Activated naive CD4-positive, alpha-beta T cell (primary cell): ENCODE measurements at places on chromosomes 1 and 21.

GRCh38 chr1:1033009-1033587 is 13.2 kb downstream of the AGRN start:
- DNase-seq = peak; percentile 65

- no peak for DNase-seq
Measured at GRCh38 chr1:32336591-32336932, 529 bp upstream of the MARCKSL1 start.

DNA sequence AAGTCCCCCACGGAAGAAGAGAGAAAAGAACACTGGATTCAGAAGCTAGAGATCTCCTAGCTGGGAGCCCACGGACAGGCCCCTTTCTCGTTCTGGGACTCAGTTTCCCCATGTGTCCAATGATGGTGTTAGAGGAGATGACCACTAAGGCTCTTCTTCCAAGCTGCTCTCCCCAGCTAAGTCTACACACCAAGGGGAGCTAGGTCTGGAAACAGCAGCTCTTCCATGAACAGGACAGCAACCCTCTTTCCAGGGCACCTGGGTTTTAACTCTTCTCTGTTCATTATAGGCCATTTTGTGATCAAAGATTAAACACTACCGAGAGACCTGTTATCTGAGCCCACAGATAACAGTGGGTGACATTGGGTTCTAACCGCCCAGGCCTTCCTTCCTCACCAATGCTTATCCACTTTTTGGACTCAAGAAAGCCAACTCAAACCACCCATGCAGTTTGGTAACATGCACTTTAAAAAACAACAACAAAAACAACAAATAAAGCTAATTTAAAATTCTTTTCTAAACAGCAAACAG is 85.9 kb downstream of the MRPL37 start:
- DNase-seq = no peak

DNA sequence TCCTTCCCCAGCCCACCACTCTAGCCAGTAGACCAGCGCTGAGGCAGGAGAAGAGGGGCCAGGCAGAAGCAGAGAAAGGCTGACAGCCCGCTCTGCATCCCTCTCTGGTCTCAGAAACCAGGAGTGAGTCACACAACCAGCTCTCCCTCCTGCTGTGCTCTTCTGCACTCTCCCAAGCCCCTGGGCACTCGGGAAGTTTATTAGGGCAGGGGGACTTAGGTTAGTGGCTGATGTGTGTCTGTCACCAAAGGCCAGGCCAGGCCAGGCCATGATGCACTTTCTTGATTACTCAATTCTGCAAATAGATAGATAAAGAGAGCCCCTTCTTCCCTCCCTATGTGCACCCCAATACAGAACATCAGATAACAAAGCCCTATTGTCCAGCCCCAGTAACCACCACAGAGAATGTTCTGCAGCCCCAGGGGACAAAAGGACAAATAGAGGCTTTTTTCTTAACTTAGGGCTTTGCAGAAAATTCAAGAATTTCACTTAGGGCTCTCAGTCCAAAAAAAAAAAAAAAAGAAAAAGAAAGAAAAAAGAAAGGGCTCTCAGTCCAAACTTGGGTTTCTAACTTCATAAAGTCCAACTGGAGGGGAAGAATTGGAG is 52.9 kb upstream of the CNTN2 start:
- no peak for DNase-seq

- no peak for DNase-seq
Measured at GRCh38 chr1:108627951-108628350, 32.9 kb downstream of the HENMT1 start.

- DNase-seq = no peak
Measured at GRCh38 chr1:44485229-44485933, 80.3 kb downstream of the RNF220 start.

- no peak for DNase-seq
Measured at GRCh38 chr1:18641005-18641941, 10.6 kb downstream of the PAX7 start.

GRCh38 chr1:118984722-118985639 is 3.2 kb downstream of the TBX15 start:
- no peak for DNase-seq

GRCh38 chr1:51313961-51314777 is 16.2 kb downstream of the TTC39A start:
- DNase-seq = no peak
